NCI-H187 (cell line): ENCODE measurements at places on chromosomes 6 and 20.
A peak's percentile ranks its signal among the peaks of the same experiment; 100 is the strongest.

DNA sequence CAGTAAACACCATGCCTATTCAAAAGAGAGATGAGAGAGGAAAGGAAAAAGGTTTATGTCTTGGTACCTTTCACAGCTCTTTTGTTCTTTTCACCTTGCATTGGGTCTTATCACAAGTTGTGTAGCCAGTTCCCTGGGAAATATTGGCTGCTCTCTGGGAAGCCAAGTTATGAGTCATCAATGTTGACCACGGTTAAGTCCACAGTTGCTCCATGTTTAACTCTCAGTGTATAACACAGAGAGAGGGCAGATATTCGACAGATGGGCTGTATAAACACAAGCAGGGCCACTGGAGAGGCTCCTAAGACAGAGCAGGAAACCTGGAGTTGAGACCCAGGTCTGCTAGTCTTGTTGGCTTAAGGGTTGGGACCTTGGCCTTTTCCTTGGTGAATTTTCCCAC is 718.6 kb downstream of the QKI start:
- DNase-seq, result no peak

- DNase-seq, result no peak
These were observed at the start of gene IRF4 for GRCh38 chr6:391559-392440. Gene IRF4 (plus strand): TSS chr6:391752. CDS start chr6:393153, 1,401 bp downstream.

DNA sequence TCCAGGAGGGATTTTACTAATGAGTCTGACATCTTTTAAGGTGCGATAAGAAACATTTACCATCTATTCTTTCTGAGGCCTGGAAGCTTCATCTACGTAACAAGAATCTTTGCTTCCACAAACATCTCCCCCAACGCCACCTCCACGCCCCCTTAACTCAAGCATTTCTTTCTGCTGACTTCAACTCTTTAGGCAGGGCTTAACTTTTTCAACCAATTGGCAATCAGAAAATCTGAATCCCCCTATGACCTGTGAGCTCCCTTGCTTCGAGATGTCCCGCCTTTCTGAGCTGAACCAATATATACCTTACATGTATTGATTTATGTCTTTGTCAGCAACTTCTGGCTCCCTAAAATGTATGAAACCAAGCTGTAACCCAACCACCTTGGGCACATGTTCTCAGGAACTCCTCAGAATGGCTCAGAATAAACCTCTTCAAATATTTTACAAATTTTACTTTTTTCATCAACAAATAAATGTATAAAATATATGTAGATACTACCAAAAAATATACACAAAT is 11.5 kb downstream of the OR2H2 start:
- DNase-seq, result no peak

DNA sequence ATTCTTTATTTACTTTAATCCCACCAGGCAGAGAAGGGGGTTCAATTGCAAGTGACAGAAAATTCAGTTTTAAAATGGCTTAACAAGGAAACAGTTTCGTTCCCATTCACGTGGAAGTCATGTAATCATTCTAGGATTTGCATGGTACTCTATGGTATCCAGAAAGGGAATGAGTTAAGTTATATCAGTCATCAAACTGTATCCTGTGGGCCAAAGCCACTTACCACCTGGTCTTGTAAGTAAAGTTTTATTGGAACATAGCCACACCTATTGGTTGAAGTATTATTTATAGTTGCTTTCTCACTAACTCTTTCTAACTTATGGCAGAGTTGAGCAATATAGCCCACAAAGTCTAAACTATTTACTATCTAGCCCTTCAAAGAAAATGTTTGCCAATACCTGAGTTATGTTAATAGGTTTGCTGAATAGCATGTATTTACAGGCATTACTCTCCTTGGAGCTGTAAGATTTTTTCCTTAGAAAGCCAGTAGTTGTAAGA is 10.2 kb upstream of the MMS22L start:
- DNase-seq, result no peak

DNA sequence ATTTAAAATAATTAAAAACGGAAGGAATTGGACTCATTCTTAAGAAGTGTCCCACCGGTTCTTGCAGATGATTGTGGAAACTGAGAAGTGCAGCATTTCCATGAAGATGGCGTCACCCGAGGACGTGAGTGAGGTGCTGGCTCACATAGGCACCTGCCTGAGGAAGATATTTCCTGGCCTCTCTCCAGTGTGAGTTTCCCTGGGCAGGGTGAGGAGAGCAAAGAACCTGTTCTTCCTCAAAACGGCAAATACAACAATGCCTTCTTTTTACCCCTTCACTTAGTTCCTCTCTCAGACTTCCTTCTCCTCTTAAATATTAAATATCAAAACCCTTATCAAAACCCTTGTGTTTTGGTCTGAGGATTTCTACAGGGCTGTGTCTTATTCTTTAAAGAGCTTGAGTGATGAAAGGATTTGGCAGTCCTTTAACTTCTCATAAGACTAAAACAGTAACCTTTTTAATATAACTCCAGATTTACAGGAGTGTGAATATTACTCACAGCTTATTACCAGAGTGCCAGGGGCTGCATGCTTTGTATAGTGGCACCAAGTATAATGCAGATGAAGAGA is 156.3 kb downstream of the CARMIL1 start:
- DNase-seq, result no peak

DNA sequence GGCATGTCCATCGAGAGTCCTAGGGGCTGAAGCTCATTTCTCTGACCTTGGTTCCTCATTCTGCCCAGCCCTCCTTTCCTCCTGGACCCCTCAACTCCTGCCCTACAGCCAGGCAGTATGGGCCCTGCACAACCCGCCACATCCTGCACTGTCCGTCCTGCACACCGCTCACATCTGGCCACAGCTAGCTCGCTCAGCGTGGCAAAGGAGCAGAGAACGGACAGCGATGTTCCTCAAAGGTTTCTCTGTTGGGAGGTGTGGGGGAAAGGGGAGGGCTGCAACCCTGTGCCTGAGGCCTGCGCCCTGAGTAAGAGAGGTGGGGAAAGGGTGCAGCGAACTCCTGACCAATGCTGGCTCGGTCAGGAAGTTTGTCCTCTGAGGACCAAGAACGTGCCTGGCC is 90.1 kb downstream of the PXDC1 start:
- no peak for DNase-seq

GRCh38 chr20:18288749-18289267 is 481 bp downstream of the ZNF133 start:
- no peak for DNase-seq

DNA sequence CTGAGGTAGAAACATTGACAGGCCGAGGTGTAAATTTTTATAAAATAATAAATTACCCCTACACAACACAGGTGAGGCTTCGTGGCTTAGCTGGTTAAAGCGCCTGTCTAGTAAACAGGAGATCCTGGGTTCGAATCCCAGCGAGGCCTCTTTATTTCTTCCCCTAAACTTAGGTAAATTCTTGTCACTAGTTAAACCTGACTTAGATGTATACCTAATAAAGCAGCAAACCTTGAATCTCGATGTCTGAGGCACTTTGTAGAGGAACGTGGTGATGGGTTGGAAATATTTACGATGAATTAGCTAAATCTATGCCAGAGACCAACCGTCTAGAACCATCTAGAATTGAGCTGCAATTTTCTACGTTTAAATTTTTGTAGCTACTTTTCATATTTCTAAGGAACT is 185.6 kb downstream of the OR2B2 start:
- no peak for DNase-seq

DNA sequence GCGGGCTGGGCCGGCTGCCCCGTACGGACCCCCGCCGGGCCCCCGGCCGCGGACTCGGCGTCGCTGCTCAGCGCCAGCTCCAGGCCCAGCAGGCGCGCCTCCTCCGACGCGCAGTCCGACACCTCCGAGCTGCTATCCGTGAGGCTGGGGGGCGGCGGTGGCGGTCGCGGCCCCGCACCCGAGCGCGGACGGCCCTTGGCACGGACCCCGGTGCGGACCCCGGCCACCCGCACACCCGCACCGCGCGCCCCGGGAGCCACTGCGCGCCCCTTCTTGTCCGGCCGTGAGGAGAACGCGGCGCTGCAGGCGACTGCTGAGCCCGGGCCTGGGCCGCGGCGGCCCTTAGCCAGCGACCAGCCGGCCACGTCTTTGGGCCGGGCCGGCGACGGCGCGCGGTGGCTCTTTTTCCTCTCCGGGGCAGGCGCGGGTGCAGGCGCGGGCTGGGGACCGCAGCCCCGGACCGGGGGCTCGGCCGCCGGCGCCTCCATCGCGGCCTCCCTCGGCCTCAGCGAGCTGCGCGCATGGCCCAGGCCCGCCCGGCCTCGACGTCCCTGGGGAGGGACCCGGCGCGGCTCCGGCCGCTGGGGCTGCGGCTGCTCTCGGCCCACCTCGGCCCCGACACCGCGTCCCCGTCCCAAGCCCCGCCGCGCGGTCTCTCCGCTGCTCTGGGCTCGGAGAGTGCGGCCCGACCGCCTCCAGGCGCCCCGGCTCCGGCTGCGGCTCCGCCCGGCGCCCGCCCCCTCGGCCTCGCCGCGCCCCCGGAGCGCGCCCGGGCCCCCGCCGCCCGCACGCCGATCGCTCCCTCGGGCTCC is 12.9 kb upstream of the TLDC2 start:
- DNase-seq, result no peak

- no peak for DNase-seq
These were observed 171.6 kb downstream of the THBS2 start for GRCh38 chr6:169082093-169082492.

GRCh38 chr6:106114492-106114891 is 28.4 kb downstream of the PRDM1 start:
- no peak for DNase-seq

GRCh38 chr6:130872250-130873095 is 45.3 kb downstream of the SMLR1 start:
- DNase-seq, result peak; percentile 7

DNA sequence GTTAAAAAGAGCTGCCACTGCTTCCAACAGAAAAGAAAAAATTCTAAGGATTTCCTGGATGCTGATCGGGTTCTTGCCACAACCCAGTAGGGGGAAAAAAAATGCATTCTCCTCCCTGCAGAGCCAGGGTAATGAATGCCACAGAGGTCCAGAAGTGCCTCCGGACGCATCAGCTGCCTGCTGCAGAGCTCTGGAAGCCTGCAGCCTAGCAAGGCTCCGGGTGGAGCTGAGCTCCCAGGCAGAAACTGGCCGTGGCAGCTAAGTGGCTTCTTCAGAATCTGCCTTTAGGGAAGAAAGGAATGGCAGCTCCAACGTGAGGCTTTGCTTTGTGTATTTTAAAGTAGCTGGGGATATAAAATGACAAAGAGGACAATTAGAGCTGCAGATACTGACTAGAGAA is 155.0 kb downstream of the CFAP61 start:
- no peak for DNase-seq

DNA sequence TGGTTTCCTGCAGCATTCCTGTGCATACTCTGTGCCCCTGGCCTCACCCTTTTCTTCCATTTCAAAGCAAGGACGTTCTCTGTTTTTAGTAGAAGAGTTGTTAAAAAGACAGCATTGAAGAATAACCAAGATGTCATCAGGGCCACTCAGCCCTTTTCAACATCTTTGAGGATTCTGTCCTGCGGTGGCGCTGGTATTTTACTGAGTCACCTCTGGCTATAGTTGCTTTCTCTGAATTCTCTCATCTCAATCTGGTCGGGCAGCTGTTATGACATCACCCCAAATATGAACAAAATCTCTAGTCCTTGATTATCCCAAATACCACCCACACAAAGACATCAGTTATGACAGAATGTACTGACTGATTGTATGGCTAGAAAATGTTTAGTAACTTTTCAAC is 204.2 kb downstream of the GRIK2 start:
- no peak for DNase-seq

GRCh38 chr6:98775205-98775604 is 59.2 kb upstream of the POU3F2 start:
- no peak for DNase-seq

DNA sequence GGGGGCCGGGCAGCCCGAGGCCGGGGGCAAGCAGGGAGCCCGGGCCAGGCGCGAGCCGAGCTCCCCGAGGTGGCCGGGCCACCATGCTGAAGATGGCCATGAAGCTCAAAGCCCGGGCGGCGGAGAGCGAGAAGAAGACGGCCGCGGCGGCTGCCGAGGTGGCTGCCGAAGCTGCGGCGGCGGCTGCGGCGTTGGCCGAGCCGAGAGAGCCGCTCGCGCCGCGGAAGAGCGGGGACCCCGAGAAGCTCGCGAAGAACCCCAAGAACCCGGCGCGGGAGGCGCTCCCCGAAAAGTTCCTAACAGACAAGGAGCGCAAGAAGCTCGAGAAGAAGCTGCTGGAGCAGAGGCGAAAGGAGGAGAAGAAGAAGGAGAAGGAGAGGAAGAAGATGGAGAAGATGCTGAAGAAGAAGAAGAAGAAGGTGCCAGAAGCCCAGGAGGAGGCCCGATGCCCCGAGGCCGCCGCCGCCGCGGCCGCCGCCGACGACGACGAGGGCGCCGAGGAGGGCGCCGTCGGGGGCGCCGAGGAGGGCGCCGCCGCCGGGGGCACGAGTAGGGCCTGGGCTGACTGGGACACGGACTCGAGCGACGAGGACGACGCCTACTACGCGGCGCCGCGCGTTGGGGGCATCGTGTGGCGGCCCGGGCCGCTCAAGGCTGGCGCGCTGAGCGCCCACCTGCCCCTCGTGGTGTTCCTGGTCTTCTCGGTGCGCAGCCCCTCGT is 37.4 kb downstream of the GNAS start:
- DNase-seq, result no peak

DNA sequence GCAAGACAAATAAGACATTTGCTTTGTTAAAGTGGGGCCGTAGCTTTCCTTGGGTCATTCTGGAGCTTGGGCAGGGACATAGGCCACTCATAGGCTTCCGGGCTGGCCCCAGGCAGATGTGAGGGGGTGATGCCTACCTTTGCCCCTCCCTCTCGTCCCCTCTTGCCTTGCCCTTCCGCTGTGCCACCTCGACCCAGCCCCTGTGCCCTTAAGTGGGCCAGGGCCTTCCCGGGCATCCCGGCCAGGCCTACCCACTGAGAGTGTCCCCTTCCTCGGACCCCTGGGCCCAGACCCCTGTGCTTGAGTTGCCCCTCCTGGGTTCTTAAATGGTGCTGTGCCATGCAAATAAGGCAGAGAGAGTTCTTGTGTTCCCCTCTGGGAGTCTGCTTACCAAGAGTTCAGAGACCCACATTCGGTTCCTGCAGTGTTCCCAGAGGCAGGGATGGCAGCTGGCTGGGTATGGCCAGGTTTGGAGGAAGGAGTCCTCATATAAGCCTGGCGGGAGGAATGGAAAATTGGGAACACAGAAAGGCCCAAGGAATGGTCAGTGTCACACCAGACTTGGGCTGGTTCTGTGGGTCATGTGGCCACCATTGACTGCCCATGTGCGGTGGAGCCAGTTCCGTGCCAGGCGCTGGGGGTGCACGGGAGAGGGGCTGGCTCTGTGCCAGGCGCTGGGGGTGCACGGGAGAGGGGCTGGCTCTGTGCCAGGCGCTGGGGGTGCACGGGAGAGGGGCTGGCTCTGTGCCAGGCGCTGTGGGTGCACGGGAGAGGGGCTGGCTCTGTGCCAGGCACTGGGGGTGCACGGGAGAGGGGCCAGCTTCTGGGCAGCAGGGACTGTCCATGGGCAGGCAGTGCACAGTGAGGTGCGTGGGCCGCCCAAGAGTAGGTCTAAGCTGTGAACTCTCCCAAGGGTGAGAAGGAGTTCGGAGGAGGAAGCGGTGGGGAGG is 173.5 kb upstream of the SNX9 start:
- no peak for DNase-seq

DNA sequence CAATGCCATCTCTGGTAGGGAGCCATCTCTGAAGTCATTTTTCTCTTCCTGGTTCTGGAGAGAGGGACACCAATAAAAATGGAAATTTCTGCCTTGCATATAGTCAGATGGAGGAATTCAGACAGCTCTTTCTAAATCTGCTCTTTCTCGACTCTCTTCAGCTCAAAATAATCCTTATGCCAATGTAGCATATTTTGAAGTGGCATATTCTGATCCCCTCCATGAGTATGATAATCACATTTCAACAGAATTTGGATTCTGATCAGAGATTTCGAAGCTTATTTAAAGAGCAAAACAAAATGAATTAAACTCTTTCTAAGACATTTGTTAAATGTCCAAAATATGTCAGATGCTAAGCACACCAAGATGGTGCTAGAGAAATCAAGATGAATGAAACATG is 267.1 kb upstream of the BTBD3 start:
- no peak for DNase-seq
